HFF-Myc (cell line): ENCODE measurements at places on chromosomes 7 and 10.

DNA sequence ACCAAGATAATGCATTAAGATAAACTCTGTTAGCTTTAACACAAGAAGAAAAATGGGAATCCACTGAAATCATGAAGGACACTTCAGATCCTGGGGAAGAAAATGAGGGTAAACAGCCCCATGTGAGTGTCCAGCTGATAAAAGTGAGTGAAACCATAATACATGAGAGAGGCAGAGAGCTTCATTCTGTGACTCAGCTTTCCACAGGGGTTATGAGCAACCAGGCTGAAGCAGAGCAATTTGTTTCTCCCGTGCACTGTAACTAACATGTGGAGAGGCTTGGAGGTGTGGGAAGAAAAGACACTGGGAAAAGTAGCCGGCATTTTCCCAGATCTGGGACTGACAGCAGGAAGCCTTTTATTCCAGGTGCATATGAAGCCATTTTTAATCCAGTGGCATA lies 971.7 kb downstream of the ANKRD7 start:
- no peak for DNase-seq

DNA sequence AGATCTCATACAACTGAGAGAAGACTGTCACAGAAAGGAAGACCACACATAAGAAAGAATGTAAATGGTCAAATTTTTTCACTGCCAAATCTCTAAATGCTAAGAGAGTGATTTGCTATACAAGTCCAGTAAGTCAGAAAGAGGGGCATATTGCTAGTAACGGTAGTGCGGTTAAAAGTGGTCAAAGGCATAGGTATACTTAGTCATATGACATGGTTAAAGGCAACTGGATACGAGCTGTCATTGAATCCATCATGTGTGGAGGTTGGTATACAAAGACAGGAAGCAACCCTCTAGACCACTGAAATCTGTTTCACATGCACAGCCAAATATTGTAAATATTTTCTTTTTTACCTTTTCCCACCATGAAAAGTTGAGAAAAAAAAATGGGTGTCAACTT lies 4.8 kb downstream of the INHBA start:
- no peak for DNase-seq

GRCh38 chr7:25891591-25891990 lies 260.4 kb upstream of the NFE2L3 start:
- no peak for DNase-seq

- peak; percentile 87 for DNase-seq
Measured at GRCh38 chr10:58818900-58819299, 306.2 kb downstream of the BICC1 start.

DNA sequence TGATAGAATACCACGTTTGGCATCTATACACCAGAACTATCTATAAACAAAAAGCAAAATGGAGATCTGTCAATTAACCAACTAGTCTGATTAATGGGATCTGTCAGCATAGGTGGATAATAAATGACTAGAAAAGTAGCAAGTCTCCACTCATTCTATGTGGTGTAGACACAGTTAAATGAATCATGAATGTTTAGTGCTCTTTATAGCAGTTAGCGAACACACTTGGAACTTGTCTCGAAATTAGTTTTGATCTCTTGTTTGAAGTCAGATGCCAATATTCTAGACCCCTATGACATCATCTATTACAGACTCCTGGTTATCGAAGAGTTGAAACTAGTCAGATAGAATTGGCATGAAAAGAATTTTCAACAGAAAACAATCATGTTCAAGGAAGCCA lies 259.7 kb downstream of the AHR start:
- DNase-seq = no peak

DNA sequence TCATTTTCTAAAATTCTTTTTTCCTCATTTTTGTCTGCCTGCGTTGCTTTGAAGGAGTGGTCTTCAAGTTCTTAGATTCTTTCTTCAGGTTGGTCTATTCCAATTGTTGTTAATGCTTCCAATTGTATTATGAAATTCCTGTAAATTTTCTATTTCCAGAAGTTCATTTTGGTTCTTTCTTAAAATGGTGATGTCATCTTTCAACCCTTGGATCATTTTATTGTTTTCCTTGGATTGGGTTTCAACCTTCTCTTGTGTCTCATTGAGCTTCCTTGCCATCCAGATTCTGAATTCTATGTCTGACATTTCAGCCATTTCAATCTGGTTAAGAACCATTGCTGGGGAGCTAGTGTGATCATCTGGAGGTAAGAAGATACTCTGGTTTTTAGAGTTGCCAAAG lies 33.1 kb downstream of the PNLIPRP2 start:
- DNase-seq = no peak

GRCh38 chr7:70856901-70857630 lies 274.9 kb upstream of the GALNT17 start:
- peak; percentile 20 for DNase-seq

GRCh38 chr10:55311848-55312635 lies 511.0 kb upstream of the PCDH15 start:
- DNase-seq = peak; percentile 45

DNA sequence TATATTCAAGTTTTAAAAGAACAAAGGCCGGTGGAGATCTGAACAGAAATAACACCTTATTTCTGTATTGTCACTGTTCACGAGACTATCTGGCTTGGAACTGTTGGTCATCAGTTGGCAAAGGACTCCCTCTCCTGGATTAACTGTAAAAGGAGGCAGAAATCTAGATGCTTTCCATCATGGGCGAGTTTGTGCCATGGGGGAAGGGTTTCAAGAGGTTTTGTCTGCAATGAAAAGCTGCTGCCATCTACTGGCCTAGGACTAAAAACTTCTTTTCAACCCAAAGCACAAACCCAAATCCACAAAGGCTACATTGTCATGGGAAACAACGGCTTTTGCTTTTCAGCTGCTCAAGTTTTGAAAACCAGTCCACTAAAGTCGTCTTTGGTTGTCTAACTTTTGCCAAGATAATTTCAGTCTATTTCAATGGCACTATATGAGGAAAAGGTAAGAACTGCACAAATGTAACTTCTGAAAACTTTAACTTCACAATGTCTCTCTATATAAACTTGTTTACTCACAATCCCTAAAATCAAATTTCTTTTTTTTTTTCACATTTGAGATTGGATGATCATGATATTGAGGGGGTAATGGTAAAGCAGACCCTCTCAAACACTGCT lies 196.8 kb downstream of the SKAP2 start:
- DNase-seq = peak; percentile 83

- DNase-seq = no peak
Measured at GRCh38 chr7:2108501-2109250, 124.1 kb downstream of the MAD1L1 start.

- DNase-seq = no peak
Measured at GRCh38 chr7:47942132-47942531, 6.1 kb downstream of the PKD1L1 start.

DNA sequence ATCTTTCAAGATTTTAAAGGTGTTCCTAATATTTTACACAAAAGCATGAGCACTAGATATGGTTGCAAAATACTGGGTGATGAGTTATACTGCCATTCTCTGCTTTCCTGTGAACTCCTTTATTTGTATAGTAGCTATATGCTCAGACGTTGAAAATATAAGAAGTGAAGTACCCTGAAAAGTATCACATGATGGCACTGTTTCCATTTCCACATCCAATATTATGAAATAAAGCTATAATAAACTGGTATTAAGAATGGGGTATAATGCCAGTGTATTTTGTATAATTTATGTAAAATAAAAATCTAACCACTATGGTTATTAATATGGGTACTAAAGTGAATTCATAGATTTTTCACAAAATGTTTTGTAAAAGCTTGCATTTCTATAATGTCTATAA lies 79.6 kb upstream of the FOXP2 start:
- no peak for DNase-seq

DNA sequence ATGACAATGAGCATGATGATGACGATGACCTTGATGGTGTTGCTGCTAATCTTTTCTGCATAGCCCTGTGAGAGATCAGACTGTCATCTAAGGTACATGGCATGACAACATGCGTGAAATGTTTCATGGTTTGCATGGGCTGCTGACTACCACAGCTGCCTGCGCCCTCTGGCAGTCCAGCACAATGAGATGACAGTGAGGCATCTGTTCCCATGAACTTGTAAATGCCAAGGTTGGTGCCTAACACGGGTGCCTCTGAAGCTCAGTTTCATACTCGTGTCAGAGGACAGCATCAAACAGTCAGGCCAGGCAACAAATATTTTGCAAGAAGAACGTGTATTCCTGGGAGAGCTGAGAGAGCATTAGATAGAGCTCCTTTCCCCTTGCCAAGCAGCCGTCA lies 122.0 kb upstream of the PRKCQ start:
- DNase-seq = no peak

GRCh38 chr7:64611717-64612116 lies 48.8 kb upstream of the ZNF680 start:
- DNase-seq = no peak

GRCh38 chr7:115037128-115037802 lies 115.4 kb downstream of the MDFIC start:
- DNase-seq = no peak
